ENCODE measurements at places on chromosomes 12 and 14.

DNA sequence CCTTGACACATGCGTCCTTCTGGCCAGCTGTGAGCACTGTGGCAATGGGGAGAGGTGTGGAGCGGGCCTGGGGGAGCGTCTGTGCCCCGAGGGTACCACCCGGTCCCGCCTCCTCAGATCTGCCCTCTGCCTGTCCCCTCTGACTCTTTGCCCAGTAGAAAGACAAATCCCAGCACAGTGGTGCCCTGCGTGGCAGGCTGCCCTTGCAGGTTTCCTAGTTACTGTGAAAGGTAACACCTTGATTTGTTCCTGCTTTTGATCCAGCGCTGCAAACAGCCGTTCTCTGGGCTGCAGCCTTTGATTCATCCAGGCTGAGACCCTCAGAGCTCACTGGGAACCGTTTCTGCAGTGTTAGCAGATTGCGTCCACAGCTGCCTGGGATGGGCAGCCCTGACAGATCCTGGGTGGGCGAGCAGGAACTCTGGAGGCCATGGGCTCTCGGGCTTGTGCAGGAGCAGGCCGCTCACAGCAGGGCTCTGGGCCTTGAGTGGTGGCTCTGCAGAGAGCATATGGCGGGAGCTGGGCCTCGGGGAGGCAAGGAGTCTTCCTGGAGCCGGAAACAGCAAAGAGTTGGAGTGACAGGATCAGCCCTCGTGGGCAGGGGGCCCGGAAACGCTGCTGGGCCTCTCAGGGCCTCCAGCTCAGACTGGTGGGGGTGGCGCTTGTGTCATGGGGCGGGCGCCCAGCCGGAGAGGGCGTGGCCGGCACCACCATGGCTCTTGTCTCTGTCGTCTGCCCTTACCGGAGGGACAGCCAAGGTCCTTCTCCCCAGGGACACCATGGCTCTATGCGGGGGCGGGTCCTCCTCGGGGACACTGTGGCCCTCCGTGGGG lies 16.6 kb downstream of the FBRSL1 start:
- DNase-seq, result peak; percentile 80

- no peak for DNase-seq
Observed at GRCh38 chr12:42704340-42704739, 114.8 kb upstream of the PRICKLE1 start.

- no peak for DNase-seq
Observed at GRCh38 chr14:23299211-23299957, 3.3 kb downstream of the PPP1R3E start.

DNA sequence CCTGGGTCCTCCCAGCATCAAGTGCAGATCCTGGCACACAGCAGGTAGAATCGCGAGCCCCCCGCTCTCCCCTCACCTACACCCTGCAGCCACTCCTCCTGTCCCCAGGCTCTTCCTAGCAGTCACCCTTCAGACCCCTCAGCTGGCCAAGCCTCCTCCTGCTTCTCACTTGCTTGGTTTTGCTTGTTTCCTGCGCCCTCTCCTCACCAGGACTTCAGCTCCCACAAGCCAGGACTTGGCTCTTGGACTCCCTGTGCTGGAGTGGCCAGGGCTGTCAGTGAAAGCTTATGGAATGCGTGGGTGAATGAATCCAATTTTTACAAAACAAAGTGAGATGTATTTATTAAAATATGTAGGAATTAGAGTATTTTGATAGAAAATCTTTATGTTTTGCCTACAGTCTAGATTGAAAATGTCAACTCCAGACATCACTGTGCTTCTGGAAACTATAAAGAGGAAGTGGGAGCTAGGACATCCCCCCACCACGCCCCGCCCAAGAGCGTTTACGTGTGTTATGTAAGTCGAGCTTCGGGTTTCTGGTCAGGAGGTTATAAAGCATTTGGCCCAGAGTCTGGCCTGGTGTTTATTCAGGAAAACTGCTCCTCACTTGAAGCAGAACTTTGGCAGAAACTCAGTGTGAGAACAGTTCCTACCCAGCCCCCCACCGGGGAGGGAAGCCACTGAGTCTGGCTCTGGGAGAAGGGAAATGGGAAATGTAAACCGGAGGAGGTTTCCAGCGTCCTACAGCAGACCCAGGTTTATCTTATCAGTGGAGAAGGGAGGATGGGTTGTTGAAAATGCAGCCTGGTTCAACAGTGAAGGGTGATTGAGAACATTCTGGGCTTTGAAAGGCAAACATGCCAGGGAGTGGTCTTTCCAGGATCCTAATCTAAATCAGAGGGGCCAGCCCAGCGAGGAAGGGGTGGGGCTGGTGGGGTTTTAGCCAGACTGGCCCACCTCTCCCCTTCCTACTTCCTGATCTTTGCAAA lies 8.8 kb downstream of the ALDH2 start:
- peak; percentile 83 for DNase-seq

DNA sequence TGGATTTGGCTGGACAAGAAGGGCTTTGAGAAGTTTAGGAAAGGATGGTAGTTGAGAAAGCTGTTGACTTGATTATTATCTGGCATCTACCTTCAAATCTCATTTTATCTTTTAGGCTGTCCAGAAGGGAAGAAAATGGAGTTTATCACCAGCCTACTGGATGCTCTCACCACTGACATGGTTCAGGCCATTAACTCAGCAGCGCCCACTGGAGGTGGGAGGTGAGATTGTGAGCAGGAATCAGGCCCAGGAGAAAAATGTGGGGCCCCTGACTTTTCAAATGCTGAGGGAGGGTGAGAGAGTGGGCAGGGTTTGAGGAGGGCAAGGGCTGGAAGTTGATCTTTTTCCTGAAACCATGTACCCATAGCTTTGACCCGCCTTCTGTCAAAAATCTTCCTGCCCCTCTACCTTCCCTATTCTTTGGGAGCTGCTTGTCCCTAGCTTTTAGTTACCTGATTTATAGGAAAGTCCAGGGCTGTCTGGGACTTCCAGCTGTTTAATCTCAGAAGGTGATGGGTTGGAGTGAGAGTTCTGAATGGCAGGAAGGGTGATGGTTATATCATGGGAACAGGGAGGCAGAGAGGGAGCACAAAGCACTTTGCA lies 134.2 kb downstream of the SMOC1 start:
- peak; percentile 47 for DNase-seq

Data from GM13977 (cell line).